ENCODE measurements at places on chromosomes 13 and 19. TPM values are rescaled to one million over a fixed set of nuclear protein-coding genes. Genes with fewer than 3 reads are reported as not detected.
A peak's percentile ranks its signal among the peaks of the same experiment; 100 is the strongest.

GRCh38 chr19:53884256-53884655, 2.3 kb downstream of the PRKCG start:
- no peak for DNase-seq

GRCh38 chr19:48623556-48624066, 4.3 kb downstream of the SPHK2 start:
- no peak for DNase-seq

Gene TSKS
- total RNA-seq: 0.86 TPM

DNA sequence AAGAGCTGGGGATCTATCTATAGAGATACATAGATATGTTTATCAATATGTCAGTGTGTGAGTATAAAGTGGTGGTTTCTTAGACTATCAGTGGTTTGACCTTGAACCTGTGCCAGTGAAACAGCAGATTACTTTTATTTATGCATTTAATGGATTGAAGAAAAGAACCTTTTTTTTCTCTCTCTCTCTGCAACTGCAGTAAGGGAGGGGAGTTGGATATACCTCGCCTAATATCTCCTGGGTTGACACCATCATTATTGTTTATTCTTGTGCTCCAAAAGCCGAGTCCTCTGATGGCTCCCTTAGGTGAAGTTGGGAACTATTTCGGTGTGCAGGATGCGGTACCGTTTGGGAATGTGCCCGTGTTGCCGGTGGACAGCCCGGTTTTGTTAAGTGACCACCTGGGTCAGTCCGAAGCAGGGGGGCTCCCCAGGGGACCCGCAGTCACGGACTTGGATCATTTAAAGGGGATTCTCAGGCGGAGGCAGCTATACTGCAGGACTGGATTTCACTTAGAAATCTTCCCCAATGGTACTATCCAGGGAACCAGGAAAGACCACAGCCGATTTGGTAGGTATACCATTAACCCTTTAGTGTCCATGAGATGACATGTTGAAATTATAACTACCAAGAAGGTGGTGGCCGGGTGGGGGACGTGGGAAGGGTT, 880 bp downstream of the FGF9 start:
- DNase-seq: no peak

DNA sequence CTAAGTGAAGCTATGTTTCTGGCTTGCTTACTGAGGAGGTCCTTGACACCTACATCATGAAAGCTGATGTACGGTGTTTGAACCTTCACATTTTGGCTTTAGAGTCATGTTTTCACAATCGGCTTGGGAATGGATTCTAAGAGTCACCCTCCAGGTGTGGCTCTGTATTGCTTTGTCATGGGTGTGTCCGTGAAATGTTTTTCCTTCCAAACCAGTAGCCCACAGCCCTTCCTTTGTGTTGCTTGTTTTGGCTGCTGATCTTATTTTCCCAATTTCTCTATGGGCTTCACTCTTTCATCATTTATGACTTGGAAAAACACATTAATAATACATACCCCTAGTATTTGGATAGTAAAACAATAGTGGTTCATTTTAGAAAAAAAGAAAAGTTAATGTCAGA, 240.6 kb downstream of the GGACT start:
- no peak for DNase-seq

GRCh38 chr13:71417205-71417604, 449.8 kb downstream of the DACH1 start:
- no peak for DNase-seq

Gene ZNF135
- total RNA-seq: not detected

Gene IFNL1
- 0.38 TPM for total RNA-seq

- DNase-seq: no peak
Observed at GRCh38 chr13:97122381-97122996, 99.6 kb upstream of the MBNL2 start.

- peak; percentile 40 for DNase-seq
Observed at GRCh38 chr19:3270902-3271301, 46.4 kb downstream of the CELF5 start.

DNA sequence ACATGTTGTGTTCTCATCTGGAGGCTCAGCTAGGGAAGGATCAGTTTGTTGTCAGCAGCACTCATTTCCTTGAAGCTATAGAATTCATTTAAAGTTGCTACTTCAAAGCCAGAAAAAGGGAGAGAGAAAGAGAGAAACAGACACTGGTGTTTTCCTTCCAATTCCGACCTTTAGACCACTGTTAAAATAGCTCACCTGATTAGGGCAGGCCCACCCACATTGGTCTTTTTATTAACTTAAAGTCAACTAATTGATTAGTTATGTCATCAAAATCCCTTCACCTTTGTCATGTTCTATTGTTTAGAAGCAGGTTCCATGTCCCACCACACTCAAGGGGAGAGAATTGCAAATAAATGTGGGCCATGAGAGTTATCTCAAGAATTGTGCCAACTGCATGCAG, 560.2 kb downstream of the PCDH17 start:
- no peak for DNase-seq

Gene ZNF723
- not detected for total RNA-seq

Gene LILRB4
- total RNA-seq: not detected

Gene TGFBR3L
- 4.6 TPM for total RNA-seq

Gene NDUFA3
- total RNA-seq: 116 TPM

DNA sequence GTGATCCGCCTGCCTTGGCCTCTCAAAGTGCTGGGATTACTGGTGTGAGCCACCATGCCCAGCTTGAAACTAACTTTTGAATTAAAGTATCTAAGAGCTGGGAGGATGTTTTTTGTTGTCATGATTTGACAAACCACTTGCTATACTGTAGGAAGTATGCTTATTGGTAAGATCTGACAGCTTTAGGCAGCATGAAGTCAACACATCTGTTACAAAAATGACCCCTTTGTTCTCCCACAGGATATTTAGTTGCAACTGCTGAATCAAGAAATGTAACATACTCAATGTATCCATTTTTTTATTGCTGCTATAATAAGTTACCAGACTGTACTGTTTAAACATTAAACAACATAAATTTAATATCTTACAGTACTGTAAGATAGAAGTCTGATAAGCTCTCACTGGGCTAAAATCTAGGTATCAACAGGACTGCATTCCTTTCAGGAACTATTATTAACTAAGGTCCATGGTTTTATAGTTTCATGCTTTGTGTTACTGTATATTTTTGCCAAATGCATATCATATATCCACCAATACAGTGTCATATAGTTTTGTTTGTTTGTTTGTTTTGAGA, 22.8 kb upstream of the LRP3 start:
- DNase-seq: no peak

GRCh38 chr19:48113190-48113917, 2.7 kb upstream of the PLA2G4C start:
- no peak for DNase-seq

- DNase-seq: peak; percentile 77
Observed at GRCh38 chr13:40190641-40191100, 475.8 kb downstream of the FOXO1 start.

GRCh38 chr13:93730780-93731179, 504.2 kb downstream of the GPC6 start:
- no peak for DNase-seq

DNA sequence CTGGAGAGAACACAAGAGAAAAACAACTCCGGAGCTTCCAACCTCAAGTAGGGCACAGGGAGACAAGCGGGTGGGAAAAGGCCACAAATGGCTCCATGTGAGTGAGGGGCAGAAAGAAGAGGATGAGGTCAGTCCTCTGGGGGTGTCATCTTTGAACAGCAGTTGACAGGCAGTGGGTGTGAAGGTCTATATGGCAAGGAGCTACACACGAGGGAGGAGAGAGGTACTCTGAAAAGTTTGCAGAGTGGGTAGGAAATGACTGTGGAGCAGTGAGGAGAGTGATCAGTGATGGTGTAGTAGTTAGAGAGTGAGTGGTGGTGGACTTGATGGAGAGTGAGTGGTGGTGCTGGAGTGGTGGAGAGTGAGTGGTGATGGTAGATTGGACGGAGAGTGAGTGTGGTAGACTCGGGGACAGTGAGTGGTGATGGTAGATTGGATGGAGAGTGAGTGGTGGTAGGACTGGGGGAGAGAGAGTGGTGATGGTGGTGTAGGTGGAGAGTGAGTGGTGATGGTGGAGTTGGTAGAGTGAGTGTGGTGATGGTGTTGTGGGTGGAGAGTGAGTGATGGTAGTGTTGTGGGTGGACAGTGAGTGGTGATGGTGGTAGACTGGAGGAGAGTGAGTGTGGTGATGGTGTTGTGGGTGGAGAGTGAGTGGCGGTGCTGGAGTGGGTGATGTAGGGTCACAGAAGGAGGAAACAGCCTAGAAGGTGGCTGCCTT, 4.0 kb downstream of the TFDP1 start:
- DNase-seq: no peak

GRCh38 chr19:28185646-28186045, 1027.3 kb downstream of the UQCRFS1 start:
- DNase-seq: no peak

DNA sequence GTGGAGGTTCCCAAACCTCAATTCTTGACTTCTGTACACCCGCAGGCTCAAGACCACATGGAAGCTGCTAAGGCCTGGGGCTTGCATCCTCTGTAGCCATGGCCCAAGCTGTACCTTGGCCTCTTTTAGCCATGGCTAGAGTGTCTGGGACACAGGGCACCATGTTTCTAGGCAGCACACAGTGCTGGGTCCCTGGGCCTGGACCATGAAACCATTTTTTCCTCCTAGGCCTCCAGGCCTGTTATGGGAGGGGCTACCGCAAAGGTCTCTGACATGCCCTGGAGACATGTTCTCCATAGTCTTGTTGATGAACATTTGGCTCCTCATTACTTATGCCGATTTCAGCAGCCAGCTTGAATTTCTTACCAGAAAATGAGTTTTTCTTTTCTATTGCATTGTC, 701.4 kb downstream of the FGF9 start:
- DNase-seq: no peak

GRCh38 chr19:4524808-4525562, 6.7 kb upstream of the PLIN4 start:
- peak; percentile 75 for DNase-seq

GRCh38 chr13:112477070-112477619, 101.0 kb downstream of the SPACA7 start:
- no peak for DNase-seq

DNA sequence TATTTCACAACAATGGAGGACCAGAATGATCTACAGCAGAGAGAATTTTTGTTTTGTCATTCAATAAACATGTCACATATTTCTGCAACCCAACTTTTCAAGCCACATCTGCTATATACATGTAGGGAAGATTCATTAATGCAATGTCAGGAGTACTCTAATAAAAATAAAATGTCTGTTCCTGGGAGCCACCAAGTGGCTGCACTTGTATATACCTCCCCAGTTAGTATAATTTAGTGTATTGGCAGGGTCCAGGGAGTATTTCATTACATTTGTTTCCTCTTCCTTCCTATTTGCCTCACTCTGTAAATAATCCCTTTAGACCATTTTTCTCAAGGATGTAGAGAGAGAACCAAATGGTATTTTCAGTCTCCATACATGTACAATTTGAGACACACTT, 1169.0 kb downstream of the DIAPH3 start:
- DNase-seq: no peak

- no peak for DNase-seq
Observed at GRCh38 chr19:2027361-2027760, 11.8 kb upstream of the BTBD2 start.

Gene NOVA2
- total RNA-seq: 0.15 TPM

- no peak for DNase-seq
Observed at GRCh38 chr19:53945441-53945840, 17.3 kb upstream of the CACNG8 start.

Gene CD37
- 278 TPM for total RNA-seq

DNA sequence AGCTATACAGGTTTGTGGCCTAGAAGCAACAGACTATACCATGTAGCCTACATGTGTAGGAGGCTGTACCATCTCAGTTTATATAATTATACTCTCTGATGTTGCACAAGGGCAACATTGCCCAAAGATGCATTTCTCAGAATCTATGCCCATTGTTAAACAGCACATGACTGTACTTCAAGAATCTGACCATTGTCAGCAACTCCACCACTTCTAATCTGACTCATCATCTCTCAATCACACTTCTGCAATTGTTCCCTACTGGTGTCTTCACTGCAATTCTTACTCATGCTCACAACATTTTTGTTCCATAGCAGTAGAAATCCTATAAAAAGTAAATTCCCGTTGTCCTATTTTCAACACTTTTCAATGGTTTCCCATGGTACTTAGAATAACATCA, 63.9 kb upstream of the ATXN8OS start:
- DNase-seq: no peak

GRCh38 chr13:74190999-74191398, 56.8 kb upstream of the KLF12 start:
- DNase-seq: no peak

- DNase-seq: no peak
Observed at GRCh38 chr13:50353651-50354415, 338.6 kb downstream of the KCNRG start.

GRCh38 chr19:35090506-35091214, 25.0 kb upstream of the FXYD3 start:
- peak; percentile 28 for DNase-seq

GRCh38 chr13:94993616-94994015, 281.3 kb upstream of the SOX21 start:
- DNase-seq: no peak

DNA sequence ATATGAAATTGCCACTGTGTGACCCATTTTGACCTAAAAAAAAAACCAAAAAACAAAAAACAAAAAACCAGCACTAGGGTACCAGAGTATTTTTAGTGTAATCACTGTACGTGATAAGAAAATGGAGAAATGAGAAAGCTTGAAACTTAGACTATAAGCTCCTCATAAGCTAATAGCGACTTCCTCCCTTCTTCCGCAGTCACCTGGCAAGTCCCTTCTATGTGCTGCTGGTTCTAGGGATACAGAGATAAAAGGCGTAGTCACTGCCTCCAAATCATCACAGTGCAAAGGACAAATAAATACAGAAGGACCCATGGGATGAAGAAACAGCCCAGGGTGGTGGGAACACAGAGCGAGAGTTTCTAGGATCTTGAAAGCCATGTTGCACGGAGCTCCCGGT, 190.3 kb downstream of the TM9SF2 start:
- DNase-seq: no peak

- DNase-seq: no peak
Observed at GRCh38 chr13:98174307-98174706, 2.8 kb downstream of the RNF113B start.

Gene NRTN
- 0.43 TPM for total RNA-seq

- DNase-seq: no peak
Observed at GRCh38 chr19:48595171-48595570, 11.4 kb upstream of the SPACA4 start.

GRCh38 chr19:16380943-16381755, 56.5 kb downstream of the KLF2 start:
- DNase-seq: no peak

GRCh38 chr19:4704317-4704673, 19.3 kb downstream of the DPP9 start:
- DNase-seq: no peak

- peak; percentile 38 for DNase-seq
Observed at GRCh38 chr19:47713046-47714021, at the start of gene EHD2. EHD2 (plus strand) TSS chr19:47713422; CDS start chr19:47716613, 3,191 bp downstream.

DNA sequence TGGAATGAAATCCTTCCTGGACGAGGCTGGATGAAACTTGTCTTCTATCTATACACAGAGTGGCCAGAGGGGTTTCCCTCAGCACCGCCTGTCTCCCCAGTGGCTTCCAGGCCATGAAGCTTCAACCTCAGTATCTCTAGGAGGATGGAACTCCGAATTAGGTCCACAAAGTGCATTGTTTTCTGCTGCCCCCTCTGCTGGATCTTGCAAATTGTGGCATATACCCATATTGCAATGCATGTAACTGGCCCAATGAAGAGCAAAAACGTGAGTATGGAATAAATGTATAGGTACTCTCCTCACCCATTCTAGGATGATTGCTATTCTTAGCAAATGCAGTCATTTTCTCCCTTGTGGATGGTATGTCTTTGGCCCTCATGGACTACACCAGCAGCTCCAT, 14.7 kb upstream of the LILRB4 start:
- DNase-seq: no peak
